ENCODE measurements at places on chromosomes 3 and 15.
A peak's percentile ranks its signal among the peaks of the same experiment; 100 is the strongest.

DNA sequence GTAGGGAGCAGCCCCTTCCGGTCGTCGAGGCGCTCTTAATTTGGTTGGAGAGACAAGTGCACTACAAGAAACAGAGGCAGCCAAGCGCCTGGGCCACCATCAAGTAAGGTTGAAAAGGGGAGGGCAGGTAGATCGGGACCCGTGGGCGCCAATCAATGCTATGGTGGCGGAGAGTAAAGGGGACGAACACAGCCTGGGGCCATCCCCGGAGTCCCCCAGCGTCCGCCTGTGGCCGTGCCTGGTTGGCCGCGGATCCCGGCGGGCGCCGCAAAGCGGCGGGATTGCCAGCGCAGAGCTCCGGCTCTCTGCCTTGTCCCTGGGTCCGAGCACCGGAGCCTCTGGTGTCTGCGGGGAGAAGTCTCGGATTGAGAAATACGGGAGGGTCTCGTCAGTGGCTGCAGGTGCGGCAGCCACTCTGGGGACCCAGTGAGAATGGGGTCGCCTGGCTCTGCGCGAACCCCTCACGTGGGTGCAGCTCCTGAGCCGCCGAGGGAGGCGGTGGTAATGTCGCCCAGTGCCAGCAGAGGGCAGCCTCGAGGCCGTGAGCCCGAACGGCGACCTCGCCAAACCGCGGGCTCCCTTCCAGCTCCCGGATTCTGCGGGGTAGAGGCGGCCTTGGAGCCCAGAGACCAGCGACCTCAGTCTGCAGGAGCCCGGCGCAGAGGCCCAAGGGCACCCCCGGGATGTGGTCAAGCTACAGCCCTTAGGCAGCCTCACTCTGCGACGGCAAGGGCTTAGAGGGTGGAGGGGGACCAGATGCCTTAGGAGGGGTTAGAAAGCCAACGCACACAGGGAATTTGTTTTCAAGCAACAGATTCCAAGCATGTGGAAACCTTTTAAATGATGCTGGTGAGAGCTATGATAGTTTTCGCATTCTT is 10.8 kb downstream of the FOXL2 start:
- no peak overlapping the region for H3K27ac ChIP-seq
- H3K27me3 ChIP-seq = peaks cover 50% of the 10 kb centered on the region
- peak overlapping the region; percentile 44 for H3K4me3 ChIP-seq
- no peak for DNase-seq
- H3K4me1 ChIP-seq = peaks cover 21% of the 10 kb centered on the region

DNA sequence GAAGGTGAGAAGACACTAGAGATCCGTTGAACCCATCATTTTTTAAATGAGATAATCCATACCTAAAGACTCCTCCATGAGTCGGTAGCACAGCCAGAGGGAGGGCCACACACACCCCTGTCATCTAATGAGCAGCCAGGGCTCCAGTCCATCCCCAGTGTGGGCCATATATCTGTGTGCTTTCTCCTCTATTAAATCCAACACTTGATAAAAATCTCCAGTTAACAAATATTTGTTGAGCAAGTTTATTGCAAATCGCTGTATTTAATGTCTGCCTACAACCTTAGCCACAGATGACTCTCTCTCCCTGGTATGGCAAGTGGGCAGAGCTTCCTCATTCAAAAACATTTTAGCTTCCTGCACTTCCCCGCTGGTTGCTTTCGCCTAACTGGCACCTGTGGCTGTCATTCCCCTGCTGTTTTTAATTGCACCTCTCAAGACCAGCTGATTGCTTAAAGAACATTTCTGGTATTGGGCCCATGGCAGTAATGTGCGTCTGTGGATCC is 82.8 kb downstream of the SMAD3 start:
- no peaks in the 10 kb centered on the region for H3K27me3 ChIP-seq
- H3K4me3 ChIP-seq = no peak overlapping the region
- no peaks in the 10 kb centered on the region for H3K36me3 ChIP-seq
- no peak for DNase-seq
- peaks cover 25% of the 10 kb centered on the region for H3K4me1 ChIP-seq

DNA sequence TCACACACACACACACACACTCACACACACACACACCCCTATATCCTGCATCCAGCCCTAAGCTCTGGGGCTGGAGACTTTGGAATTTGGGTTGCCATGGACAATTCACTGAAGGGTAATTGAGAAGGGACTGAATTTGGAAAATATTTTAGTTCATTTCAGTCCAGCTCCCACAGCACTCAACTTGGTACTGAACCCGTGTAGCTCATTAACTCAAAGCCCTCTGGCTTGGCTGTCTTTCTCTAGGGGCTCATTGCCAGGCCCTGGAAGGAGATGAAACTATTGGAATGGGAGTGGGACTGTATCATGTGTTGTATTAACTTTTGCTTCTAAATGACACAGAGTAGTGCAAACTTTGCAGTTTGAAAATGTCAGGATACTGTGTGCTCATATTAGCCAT is 157.3 kb downstream of the EPHB1 start:
- no peak for DNase-seq
- H3K36me3 ChIP-seq = peaks cover 4% of the 10 kb centered on the region
- no peak overlapping the region for H3K4me3 ChIP-seq

DNA sequence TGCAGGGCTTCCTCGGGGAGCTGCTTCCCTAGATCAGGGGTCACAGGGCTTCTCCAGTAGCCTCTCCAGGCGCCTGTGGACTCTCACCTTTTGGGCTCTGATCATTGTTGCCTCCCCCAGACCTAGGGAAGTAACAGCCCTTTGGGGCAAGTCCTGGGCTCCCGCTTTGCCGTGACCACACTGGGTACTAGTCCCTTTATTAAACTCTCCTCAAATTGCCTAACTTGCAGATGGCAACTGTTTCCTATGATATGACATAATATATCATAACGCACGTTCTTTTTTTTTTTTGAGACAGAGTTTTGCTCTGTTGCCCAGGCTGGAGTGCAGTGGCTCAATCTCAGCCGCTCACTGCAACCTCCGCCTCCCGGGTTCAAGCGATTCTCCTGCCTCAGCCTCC is 17.9 kb upstream of the NRROS start:
- no peaks in the 10 kb centered on the region for H3K27me3 ChIP-seq
- no peak overlapping the region for H3K27ac ChIP-seq
- no peaks in the 10 kb centered on the region for H3K36me3 ChIP-seq

DNA sequence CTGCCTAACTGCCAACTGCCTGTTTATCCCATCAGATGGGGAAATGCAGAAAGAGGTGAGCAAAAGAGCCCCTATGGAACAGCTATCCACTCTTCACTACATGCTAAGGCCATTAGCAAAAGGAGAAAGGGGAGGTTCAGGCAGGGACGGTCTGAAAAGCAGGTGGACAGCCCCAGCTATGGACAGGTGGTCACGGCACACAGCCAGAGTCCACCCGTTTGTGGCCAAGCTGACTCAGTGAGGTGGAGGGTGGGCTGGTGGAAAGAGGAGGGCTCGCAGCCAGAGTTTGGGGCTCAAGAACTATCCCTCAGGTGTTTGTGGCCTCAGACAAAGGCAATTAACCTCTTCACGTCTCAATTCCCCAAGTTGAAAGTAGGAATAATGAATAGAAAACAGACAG is 148.9 kb upstream of the UBE2E1 start:
- no peaks in the 10 kb centered on the region for H3K4me1 ChIP-seq
- H3K36me3 ChIP-seq = no peaks in the 10 kb centered on the region
- no peak overlapping the region for H3K4me3 ChIP-seq

GRCh38 chr3:194472290-194472920 is 14.4 kb downstream of the ATP13A3 start:
- no peaks in the 10 kb centered on the region for H3K27me3 ChIP-seq
- no peaks in the 10 kb centered on the region for H3K4me1 ChIP-seq
- no peak for DNase-seq
- H3K36me3 ChIP-seq = no peaks in the 10 kb centered on the region

DNA sequence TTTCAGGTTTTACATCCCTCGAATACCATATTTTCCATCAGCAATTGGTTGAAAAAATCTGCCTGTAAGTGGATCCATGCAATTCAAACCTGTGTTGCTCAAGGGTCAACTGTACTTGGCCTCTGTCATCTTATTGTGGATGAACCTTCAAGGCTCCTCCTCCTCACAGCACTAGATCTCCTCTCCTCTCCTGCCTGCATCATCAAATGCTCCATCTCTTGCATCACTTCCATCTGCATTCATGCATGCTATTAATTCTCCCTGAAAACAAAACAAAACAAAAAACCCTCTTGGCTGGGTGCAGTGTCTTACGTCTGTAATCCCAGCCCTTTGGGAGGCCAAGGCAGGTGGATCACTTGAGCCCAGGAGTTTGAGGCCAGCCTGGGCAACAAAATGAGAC is 10.1 kb downstream of the BCL2L10 start:
- H3K36me3 ChIP-seq = no peaks in the 10 kb centered on the region
- DNase-seq = no peak
- no peaks in the 10 kb centered on the region for H3K4me1 ChIP-seq

DNA sequence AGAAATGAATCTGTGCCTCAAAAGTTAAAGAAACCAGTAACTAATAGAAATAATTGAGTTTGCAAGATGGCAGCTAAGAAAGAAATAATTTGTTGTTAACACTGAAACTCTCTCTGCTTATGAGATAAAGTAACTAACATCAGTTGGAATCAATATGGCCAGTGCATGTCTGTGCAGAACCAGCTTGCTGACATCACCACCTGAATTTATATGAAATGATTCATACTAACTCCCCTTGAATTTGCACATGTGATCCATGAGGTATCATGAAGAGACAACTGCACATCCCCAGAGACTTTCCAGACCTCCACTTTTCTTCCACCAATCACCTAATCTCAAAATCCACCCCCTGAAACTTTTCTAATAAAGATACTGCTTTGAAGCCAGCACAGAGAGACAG is 10.3 kb upstream of the SLC25A38 start:
- H3K27me3 ChIP-seq = no peaks in the 10 kb centered on the region
- H3K4me3 ChIP-seq = no peak overlapping the region

DNA sequence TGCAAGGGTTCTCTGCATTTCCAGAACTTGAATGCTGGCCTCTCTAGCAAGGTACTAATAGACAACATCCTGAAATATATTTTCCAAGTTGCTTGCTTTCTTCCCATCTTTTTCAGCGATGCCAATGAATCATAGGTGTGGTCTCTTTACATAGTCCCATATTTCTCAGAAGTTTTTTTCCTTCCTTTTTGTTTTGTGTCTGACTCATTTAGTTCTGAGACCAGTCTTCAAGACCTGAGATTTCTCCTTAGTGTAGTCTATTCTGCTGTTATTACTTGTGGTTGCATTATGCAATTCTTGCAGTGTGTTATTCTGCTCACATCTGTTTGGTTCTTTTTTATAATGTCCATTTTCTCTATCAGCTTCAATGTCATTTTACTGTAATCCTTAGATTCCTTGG is 1265.0 kb upstream of the ALCAM start:
- no peaks in the 10 kb centered on the region for H3K4me1 ChIP-seq
- no peaks in the 10 kb centered on the region for H3K36me3 ChIP-seq
- no peak overlapping the region for H3K27ac ChIP-seq
- no peak overlapping the region for H3K4me3 ChIP-seq
- no peak for DNase-seq
- H3K27me3 ChIP-seq = no peaks in the 10 kb centered on the region

DNA sequence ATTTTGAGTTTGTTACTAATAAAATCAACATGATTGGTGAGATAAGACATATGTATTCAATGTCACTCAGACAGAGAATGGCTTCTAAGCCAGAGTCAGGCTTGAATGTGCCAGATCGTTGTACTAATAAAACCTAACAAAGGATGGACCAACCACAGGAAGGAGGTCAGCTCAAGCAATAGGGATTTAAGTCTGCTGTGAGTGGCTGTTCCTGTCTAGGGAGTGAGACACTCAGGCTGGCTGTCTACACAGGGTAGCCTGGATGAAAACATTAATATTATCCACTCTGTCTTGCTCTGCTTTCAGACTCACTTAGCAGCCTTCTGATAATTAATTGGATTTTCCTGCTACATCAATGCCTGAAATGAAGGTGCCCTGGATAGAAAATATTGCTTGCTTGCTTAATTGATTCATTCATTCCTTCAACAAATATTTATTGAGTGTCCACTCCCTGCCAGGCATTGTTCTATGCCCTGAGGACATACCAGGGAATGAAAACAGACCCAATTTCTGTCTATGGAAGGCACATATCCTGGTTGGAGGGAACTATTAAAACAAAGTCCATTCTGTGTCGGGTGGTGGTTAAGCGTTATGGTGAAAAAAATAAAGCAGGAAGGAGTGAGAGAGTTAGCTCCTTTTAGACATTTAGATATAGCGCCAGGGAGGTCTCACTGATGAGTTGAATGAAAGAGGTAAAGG is 239.4 kb downstream of the CHST2 start:
- no peak overlapping the region for H3K27ac ChIP-seq
- H3K4me1 ChIP-seq = no peaks in the 10 kb centered on the region
- H3K4me3 ChIP-seq = no peak overlapping the region
- H3K27me3 ChIP-seq = no peaks in the 10 kb centered on the region
- DNase-seq = no peak

DNA sequence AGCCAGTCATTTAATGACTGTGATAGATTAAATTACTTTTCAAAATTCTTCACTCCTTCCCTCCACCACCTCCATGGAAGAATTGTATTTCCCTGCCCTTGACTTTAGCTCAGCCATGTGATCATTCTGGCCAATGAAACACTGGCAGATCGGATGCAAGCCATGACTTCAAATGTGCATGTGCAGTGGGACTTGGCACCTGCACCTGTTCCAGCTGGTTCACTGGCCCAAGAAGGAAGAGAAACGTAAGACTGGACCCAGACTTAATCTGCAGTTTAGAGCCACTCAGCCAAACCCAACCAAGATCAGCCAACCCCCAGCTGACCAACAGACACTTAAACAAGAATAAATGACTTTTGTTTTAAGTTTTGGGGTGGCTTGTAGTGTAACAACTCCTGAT is 11.8 kb downstream of the DPH3 start:
- no peaks in the 10 kb centered on the region for H3K4me1 ChIP-seq
- H3K36me3 ChIP-seq = no peaks in the 10 kb centered on the region
- DNase-seq = no peak
- no peak overlapping the region for H3K27ac ChIP-seq

Data from H1 (cell line).